Mesothelial cell of epicardium (in vitro differentiated cells): ENCODE measurements at places on chromosomes 2 and 18.

GRCh38 chr2:164055623-164056022, 319.8 kb upstream of the FIGN start:
- DNase-seq: no peak

GRCh38 chr18:2513616-2514015, 57.7 kb downstream of the METTL4 start:
- DNase-seq: no peak

DNA sequence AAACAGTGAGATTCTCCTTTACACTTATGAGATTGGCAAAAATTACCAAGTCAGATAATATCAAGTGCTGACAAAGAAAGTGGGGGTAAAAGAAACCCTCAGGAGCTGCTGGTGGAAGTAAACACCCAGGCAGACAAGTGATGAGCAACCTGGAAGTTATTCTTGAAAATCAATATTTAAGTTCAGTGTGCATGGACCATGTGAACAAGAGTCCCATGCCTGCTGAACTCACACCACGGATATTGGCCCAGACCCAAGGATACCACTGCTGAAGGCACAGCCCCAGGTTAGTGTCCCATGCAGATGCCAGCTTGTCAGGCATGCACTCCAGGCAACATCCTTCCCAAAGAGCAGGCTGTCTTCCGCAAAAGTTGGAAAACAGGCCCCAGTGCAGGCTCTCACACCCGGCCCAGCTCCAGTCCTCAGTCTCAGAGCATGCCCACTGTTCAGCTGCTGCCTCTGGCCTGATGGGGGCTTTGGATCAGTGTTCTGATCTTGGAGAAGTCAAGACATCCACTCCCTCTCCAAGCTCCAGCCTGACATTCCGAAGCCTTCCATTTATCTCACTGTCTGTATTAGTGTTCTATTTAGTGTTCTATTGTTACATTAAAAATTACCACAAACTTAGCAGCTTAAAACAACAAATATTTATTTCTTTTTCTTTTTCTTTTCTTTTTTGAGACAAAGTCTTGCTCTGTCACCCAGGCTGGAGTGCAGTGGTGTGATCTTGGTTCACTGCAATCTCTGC, 70.0 kb downstream of the HS1BP3 start:
- DNase-seq: no peak

GRCh38 chr2:28620801-28621171, 124.9 kb downstream of the PLB1 start:
- DNase-seq: no peak

- DNase-seq: no peak
Observed at GRCh38 chr18:42564761-42565160, 550.7 kb downstream of the RIT2 start.
